ENCODE measurements at places on chromosomes 1 and 21.

DNA sequence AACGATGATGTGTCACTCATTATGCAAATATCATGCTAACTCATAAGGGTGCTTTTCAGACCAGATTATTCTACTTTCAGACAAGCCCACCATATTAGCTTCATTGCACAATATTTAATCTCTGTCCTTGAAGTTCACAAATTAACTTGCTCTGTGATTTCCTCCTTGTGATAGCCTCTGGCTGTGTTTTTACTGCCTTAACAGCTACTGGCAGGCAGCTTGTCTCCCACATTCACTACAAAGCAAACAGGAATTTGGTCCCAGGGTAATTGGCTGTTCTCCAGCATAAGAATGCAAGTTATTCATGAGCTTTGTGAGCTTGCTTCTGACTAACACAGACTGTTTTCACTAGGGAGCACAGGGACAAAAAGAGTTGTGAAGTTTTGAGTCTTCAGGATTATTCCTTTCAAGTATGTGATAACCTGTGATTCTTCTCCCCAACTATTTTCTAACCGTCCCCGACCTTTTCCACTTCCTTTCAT, 87.9 kb upstream of the HMCN1 start:
- DNase-seq: no peak

- DNase-seq: no peak
Observed at GRCh38 chr1:96048572-96049212, 672.9 kb upstream of the PTBP2 start.

DNA sequence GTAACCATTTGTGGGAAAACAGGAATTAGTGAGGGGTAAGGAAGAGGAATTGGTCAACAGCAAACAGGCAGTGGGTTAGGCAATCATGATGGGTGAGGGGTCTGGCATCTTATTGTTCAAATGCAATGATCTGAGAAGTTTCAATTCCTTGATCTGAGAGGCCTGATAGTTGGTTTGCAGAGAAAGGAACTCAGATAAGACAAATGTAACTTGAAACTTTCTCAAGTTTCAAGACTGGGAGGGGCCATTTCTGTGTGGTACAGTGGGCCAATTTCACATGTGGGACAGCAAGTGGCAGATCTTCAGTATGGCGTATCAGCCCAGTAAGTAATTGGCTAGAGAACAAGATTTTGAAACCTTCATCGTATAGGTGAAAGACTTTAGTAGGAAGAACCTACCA, 102.5 kb downstream of the XPR1 start:
- no peak for DNase-seq

GRCh38 chr1:51504806-51505525, 14.1 kb downstream of the EPS15 start:
- DNase-seq: no peak

DNA sequence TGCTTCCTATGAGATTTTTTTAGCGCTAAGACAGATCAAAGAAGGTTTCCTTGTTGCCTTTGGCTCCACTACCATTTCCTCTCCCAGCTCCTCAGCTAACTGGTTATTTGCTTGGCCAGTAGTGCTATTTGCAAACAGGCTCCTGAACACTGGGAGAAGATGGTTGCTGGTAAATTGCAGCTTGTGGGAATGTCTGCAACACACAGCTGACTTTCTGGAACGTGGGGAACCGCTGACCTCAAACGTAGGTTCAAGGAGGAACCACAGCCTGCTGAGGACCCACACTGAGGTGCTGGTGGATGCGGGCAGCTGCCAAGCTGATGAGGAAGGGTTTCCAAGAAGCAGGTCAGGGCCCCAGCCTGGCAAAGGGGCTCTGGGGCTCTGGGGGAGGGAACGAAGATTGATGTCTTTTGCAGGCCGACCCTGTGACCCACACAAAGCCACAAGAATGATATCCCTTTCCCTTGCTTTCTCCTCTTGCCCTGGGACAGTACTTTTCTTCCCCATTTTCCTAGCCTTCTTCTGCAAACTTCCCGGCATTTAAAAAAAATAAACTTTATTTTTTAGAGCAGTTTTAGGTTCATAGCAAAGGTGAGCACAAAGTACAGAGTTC, 24.8 kb downstream of the GNG4 start:
- DNase-seq: no peak

DNA sequence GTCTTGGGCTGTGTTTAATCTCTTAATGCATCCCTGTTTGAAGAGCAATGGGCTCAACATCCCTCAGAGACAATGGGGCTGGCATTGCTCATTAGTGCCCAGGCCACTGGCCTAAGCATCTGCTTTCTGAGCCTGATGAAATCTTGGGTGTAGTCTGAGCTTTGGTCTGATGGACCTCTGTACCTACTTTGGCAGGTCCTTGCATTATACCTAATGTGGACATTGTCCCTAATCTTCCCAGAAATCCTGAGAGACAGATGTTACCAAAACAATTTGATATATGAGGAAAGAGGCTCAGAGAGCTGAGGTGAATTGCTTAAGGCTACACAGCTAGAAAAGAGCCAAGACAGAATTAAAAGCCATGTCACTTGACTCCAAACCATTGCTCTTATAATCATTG, 95.0 kb downstream of the PTPRU start:
- DNase-seq: no peak

DNA sequence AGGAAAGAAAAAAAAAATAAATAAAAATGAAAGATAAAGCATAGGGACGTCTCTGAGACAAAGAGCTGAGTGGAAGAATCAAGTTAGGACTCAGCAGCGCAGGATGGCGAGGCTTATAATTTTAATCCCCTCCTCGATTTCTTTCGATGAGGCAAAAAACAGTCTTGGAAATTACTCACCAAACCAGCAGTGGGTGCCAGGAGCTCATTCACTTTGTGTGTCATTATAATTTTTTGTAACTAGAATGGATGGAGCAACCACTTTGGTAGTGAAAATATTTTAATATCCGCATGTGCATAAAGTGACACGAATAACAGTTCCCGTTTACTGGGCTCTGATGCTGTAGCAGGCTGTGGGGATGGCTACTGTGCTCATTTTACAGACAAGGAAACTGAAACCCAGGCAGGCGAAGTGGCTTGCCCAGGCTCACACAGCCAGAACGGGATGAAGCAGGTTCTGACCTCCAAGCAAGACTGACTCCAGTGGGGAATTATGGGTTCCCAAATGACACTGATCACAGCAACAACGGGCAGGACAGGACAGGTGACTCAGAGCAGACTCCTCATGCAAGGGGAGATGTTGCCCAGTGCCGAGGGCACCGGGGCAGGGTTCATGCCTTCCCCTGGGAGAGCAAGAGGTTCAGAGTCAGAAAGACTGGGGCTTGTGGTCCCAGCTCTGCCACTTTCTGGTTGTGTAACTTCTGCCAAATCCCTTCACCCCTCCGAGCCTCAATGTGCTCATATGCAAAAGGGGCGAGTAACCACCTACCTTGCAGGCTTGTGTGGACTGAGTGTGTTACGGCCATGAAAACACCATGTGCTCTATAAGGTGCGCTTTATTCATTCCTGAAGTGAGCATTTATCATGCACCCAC, 63.6 kb downstream of the RUNX3 start:
- DNase-seq: no peak

DNA sequence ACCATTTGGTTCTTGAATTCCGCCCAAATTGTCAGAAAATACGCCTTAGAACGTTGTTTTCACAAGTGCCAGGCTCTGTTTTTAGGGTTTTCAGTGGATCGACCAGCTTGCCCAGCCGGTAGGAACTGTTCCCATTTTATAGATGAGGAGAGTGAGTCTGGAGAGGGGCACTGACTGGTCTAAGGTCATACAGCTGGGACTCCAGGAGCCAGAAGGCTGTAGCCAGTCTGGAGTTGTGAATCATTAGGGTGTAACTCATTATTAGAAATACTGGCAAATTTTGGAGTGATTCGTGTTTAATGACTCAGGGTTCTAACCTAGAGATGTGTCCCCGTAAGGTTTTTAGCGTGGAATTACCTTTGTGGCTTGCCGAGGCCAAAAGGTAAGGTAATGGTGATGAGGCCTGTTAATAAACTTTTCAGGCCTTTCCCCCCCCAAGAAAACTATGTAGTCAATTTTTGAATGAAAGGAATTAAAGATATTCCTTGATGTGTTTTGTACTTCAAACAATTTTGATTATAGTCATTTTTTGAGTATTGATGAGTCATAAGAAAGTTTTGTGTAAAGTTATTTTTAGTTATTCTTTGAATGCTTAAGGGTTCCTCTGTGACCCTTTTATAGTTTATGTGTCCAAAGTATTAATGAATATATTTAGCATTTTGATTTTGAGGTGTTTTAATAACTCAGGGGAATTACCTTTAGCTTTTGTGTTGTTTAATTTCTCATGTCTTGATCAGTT, 2.1 kb downstream of the DYRK1A start:
- no peak for DNase-seq

All from nucleus accumbens (tissue), 56 donors.